Liver (tissue), 10 donors: ENCODE measurements at places on chromosomes 4 and X. TPM values are rescaled to one million over a fixed set of nuclear protein-coding genes. Genes with fewer than 3 reads are reported as not detected.

GRCh38 chrX:698206-698605, 67.6 kb downstream of the SHOX start:
- DNase-seq, result no peak
- no peak overlapping the region for H3K27ac ChIP-seq
- H3K4me3 ChIP-seq, result no peak overlapping the region
- H3K4me1 ChIP-seq, result no peaks in the 10 kb centered on the region
- H3K27me3 ChIP-seq, result no peaks in the 10 kb centered on the region
- no peaks in the 10 kb centered on the region for H3K36me3 ChIP-seq

DNA sequence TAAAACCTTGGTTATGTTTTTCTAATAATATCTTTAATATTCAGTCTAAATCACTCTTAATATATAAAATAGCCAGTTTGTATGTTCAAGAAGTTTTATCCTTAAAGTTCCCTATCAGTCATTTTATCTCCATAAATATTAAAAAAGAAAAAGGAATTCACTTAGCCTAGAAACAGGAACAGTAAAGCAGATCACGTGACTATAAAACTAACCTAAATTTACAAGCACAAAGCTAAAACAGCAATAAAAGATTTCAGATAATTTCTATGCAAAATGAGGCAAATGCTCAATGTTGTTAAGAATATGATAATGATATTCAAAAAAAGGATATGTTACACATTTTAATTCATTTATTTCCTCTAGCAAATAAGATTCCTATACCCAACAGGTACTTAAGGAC, 57.1 kb upstream of the TNIP3 start:
- no peak overlapping the region for H3K4me3 ChIP-seq
- DNase-seq, result no peak
- no peak overlapping the region for H3K27ac ChIP-seq

GRCh38 chrX:130097507-130098209, 12.6 kb downstream of the ELF4 start:
- H3K4me3 ChIP-seq, result no peak overlapping the region
- H3K27me3 ChIP-seq, result no peaks in the 10 kb centered on the region
- no peaks in the 10 kb centered on the region for H3K4me1 ChIP-seq
- no peak overlapping the region for H3K27ac ChIP-seq

DNA sequence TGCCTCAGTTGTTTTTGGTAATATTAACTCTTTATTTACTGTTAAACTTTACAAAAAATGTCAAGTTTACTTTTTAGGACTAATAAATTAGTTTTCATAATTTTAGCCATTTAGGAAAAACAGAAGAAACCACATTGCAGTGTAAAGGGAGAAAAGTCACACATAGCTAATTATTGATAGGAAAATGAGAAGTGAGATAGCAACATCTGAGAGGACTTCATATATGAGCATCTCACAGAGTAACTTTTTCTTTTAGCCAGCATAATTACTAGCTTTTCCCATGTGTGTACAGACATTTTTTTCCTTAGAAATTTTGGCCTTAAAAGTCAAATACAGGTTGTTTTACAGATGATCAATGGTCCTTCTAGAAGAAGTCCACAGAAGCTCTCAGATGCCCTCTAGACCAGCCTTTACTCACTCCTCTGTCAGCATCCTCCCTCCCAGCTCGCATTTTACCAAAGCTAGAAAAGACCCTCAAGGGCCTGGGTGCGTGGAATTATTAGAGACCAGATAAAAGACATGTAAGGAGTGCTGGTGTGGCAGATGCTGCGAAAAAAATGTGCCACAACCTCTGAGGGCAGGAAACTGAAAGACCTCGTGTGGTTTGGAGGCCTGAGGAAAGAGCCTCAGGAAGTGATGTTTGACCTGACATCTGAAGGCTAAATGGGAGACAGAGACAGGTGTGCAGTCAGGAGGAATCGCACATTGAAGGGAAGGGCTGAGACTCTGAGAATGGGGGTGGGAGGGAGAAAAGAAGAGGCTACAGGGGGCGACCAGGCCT, 156.9 kb downstream of the CBR4 start:
- no peak for DNase-seq
- no peak overlapping the region for H3K4me3 ChIP-seq
- no peaks in the 10 kb centered on the region for H3K27me3 ChIP-seq
- no peak overlapping the region for H3K27ac ChIP-seq
- H3K4me1 ChIP-seq, result no peaks in the 10 kb centered on the region
- H3K36me3 ChIP-seq, result no peaks in the 10 kb centered on the region

Gene REELD1
- 0.08 TPM for total RNA-seq

DNA sequence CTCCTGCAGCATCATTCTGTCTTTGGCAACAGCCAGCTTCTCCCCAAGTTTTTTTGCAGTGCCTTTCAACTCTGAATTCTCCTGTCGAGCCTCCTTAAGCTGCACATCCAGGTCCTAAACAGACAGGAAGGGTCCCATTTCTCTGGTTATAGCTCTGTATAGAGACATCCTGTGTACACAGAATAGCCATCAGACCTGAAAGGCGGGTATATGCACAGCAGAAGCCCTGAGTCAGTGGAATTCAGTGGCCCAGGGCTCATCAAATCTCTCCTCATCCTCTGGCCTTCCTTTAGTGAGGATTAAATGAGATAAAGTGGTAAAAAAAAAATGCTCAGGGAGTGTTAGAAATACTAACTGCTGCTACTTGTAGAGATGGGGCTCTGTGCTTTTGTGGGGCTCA, 73.8 kb downstream of the FAM184B start:
- H3K27ac ChIP-seq, result no peak overlapping the region
- no peaks in the 10 kb centered on the region for H3K4me1 ChIP-seq
- H3K36me3 ChIP-seq, result no peaks in the 10 kb centered on the region
- H3K27me3 ChIP-seq, result no peaks in the 10 kb centered on the region
- no peak for DNase-seq

Gene MAGEA9B
- total RNA-seq, result not detected

Gene ZRSR2
- total RNA-seq, result 1.4 TPM

Gene PDCL2
- not detected for total RNA-seq
